DMS 273 treated with DMSO at 0.1 percent for 48 hours (cell line): ENCODE measurements at places on chromosomes 1 and 21.

DNA sequence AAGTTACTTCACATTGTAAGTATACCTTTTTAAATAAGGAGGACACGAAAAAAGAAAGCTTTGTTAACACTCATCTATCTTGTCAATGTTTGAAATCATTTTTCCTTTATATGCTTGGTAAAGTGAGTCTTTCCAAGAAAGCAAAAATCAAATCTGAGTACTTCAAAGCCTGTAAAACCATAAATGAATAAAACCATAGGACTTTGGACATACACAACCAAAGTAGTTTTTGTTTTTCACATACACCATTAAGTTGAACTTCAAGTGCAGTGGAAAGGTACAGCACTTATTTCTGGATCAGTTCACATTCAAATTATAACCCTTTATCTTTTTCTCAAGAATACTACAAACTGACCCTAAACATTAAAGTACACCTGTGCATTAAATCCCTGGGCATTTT, 10.1 kb upstream of the PSMG1 start:
- DNase-seq = no peak

- no peak for DNase-seq
Measured at GRCh38 chr1:38565020-38565491, 294.5 kb downstream of the RRAGC start.

DNA sequence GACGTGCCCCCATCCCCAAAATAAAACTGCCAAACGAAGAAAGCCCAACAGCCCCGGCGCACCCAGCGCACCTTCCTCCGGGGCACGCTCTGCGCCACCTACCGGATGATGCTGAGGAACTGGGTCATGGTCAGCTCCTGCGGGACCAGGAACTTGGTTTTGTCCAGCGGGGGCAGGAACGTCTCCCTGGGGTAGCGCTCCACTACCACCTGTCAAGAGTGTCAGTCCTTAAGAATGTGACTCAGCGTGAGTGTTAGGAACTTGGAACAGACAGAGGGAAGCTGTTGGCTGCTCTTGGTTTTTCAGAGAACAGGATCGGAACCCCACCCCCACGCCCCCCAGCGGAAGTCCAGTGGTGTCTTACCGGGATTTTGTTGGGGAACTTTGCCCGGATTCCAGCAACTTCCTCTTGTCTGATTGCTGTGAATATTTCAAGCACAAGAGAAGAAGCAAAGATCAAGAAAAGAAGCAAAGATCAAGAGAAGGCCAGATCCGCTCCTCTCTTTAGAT, 431 bp downstream of the MAP1LC3C start:
- DNase-seq = no peak

DNA sequence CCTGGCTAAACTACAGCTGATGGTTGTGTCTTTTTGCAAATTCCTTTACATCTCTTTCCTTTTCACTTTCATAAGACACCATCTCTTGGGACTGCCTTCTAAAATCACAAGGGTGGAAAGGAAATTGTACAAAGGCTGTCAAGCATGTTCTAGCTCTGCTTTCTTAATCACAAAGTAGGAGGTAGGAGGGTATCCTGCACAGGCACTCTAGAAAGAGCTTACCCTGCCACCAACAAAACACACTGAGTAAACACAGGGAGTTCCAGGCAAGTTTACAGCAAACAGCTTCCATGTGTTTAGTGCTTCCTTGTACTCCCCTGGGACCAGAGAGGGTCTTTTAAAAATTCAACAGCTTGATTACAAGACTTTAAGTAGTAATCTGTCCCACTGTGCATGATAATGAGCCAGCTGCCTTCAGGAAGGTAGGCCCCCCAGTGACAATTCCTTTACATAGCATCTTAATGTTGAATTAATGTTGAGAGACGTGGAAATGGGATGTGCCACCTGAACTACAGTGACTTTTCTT, 2.4 kb downstream of the PLPP3 start:
- DNase-seq = peak; percentile 58

DNA sequence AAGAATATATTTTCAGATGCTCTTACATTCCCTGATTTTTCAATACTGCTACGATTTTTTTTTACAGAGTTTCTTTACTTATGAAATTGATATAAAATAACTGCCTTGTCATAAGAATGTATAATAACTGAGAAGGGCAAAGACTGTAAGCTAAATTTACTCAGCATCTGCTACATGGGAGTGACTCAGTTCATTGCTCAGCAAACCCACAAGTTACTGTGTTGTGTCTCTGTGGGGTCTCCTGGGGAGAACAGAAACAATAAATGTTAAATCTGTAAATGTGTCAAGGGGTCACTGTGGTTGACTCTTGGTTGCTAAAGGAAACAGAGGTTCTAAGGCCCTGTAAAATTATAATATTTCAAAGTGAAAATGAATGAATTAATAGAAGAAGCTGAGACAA, 210.3 kb upstream of the CACYBP start:
- no peak for DNase-seq

- no peak for DNase-seq
Measured at GRCh38 chr1:77279929-77280328, 1.9 kb upstream of the AK5 start.

- DNase-seq = no peak
Measured at GRCh38 chr1:41431490-41432350, 52.8 kb downstream of the EDN2 start.

DNA sequence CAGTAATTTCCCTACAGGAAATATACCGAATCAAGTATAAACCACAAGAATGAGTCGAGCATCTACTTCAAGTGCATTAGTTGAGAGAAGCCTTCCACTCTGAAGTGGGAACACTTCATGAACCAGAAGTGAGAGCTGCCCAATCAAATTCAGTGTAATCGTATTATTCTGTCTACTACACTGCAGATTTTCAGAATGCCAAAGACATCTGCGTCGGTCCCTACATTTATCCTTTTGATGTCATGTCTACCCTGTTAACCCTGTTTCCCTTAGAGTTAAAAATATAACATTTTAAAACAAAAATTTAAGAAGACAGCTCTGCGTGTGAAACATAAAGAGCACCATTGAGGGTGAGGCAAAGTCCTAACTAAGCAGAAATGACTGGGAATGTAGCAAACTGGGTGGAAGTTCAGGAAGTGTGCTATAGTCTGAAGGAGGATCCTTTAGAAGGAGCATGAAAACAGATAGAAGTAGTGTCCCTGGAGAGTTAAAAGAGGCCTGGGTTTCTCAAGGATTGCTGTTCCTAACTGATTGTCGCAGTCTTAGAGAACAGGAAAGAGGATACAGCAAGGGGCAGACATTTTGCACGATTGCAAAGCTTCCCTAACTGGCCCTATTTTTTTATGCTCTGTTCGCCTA, 291.2 kb downstream of the PTPRC start:
- no peak for DNase-seq

DNA sequence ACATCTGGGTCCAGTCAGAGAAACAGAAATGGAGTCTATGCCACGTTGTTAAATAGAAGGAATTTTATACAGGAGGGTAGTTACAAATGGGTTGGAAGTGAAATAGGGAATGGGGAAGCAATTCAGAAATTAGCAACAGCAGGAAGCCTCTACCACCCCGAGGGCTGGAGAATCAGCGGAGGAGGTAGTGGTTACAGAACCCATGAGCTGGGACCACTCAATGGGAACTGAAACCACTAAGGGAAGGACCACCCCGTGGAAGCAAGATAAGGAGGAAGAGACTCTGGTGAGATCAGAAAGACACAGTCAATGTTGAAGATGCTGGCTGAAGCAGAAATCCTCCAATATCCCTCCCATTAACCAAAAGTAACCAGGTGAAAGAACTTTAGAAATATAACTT, 15.5 kb upstream of the MAST2 start:
- DNase-seq = no peak

- no peak for DNase-seq
Measured at GRCh38 chr1:19087737-19088594, 122.1 kb downstream of the UBR4 start.

DNA sequence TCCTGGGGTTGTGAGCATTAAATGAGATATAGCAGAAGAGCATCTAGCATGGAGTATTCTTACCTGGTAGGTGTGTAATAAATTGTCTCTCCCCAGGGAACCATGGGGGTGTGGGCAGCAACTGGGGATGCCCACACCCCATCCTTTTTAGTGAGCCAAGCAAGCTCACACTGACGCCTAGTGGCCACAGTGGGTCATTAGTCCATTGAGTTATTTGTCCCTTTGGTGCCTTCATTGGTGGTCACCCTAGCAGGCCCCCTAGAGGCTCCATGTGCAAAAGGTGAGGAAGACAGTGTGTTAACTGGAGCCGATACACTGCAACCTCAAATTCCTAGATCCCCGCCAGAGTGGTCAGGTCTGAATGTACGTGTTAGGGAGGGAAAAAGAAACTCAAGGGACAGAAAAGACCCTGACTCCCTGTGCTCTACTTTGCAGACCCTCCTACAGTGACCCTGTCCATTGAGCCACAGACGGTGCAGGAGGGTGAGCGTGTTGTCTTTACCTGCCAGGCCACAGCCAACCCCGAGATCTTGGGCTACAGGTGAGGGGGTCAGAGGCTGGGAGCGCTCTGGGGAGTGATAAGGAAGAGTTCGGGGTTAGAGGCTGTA, 93.3 kb upstream of the CD1D start:
- DNase-seq = peak; percentile 52

DNA sequence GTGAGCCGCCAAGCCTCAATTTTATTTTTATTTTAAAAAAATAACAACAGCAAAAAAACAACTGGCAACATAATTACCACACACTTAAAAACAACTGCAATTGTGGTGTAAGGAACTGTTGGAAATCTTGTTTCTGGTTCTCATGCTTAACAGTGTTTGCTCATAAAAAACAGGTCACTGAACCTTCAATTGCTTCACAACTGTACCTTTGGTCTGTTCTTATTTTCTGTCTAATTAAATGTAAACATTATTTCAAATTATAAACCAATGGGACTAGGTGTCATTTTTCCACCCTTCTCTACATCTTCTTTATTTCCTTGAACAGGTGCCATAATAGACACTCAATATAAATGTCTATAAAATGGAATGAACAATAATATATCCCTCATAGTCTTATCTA, 68.4 kb upstream of the CHRM3 start:
- no peak for DNase-seq

- no peak for DNase-seq
Measured at GRCh38 chr1:76048926-76049325, 25.6 kb upstream of the ST6GALNAC3 start.

DNA sequence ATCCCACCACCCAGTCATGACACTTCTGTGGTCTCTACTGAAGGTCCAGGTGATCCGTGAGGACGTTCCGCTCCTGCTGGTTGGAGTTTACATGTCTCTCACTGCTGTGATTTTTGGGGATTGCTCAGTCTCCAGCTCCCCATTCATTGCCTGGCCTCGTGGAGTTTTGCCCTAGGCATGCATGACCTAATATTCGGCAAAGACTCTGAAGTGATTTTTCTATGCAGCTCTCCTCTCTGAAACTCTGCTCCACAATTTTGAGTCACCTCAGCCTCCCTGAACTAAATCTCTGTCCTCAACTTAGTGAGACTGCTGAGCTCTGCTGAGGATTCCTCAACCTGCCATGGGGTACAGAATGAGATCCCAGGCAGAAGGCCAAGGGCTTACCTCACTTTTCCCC, 174.4 kb upstream of the FGGY start:
- no peak for DNase-seq

- DNase-seq = no peak
Measured at GRCh38 chr1:177568622-177569021, 397.9 kb downstream of the BRINP2 start.

DNA sequence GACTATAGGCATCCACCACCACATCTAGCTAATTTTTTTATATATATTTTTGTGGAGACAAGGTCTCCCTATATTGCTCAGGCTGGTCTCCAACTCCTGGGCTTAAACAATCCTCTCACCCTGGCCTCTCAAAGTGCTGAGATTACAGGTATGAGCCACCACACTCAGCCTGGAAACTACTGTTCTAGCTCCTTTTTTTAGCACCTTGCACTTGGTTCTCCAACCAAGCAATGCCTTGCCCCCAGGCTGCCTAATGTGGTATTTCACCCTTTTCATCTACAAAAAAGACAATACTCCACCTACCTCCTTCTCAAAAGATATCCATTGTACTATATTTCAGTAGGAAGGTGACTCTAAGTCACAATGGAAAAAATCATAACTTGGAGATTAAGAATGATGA, 6.7 kb downstream of the ARNT start:
- no peak for DNase-seq

DNA sequence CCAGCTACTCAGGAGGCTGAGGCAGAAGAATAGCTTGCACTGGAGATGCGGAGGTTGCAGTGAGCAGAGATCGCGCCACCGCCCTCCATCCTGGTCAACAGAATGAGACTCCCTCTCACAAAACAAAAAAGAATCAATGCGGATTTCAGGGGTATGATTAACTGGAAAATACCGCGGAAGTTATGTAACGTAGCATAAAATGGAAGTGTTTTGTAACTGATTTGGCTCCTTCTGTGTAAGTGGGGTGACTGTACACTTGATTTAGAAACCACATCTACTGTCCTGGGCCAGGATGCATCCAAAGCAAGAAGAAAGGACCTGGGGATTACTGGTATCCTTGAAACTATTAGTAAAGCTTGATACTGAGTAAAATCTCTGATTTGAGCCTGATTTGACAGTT, 3.1 kb upstream of the VAMP4 start:
- no peak for DNase-seq

- DNase-seq = no peak
Measured at GRCh38 chr1:70977575-70977974, 70.0 kb downstream of the PTGER3 start.

- no peak for DNase-seq
Measured at GRCh38 chr21:35266546-35266945, 217.4 kb upstream of the RUNX1 start.

DNA sequence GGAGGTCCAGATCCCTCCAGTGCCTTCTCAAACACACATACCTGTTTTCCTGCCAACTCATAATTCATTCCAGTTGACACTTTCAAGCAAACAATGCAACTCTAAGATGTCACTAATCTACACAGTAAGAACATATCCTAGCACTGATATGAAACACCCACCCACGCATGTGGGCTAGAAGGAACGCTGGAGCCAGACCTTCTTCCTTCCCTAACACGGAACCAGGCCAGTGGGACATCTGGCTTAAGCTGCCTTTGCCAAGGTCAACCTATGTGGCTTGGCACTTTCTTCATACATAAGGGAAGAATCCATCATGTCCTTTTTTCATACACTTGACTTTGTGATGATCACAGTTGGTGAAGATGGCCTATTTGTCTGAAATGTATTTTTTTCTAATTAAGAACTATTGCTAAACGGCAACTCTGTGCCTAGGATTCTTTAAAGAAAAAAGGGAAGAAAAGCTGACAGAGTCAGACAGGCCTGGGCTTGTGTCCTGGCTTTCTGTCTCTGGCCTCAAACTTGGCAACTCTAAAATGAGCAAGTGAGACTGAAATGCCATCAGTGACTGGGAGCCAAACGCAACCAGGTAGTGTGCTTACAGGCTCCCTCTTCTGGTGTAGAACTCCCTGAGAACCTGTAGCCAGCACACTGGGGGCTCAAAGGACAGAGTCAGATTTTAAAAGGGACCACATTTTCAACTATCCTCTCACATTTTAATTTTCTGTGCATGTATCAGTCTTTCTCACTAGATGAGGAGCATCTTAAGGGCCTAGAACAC, 92.6 kb upstream of the BEND5 start:
- DNase-seq = no peak
